ENCODE measurements at places on chromosomes 6 and 20.

DNA sequence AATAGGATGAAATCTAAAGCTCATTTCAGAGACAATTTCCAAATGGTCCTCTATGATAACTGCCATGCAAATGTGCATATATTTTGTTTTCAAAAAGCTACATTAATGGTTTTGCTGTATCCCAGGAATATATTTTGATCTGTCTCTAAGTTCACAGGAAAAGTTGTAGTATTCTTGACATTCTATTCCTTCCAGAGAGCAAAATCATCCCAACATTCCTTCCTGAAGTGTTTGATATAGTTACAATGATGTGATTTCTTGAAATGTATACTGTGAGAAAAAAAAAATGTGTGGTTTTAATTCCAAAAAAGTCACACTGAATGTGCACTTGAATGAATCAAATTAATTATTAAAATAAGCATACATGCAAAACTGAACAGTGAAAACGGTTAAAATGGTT lies 996.0 kb upstream of the CITED2 start:
- DNase-seq, result no peak

GRCh38 chr6:2765896-2766766 lies 938 bp downstream of the WRNIP1 start:
- no peak for DNase-seq

GRCh38 chr6:5846889-5847288 lies 159.8 kb downstream of the NRN1 start:
- no peak for DNase-seq

DNA sequence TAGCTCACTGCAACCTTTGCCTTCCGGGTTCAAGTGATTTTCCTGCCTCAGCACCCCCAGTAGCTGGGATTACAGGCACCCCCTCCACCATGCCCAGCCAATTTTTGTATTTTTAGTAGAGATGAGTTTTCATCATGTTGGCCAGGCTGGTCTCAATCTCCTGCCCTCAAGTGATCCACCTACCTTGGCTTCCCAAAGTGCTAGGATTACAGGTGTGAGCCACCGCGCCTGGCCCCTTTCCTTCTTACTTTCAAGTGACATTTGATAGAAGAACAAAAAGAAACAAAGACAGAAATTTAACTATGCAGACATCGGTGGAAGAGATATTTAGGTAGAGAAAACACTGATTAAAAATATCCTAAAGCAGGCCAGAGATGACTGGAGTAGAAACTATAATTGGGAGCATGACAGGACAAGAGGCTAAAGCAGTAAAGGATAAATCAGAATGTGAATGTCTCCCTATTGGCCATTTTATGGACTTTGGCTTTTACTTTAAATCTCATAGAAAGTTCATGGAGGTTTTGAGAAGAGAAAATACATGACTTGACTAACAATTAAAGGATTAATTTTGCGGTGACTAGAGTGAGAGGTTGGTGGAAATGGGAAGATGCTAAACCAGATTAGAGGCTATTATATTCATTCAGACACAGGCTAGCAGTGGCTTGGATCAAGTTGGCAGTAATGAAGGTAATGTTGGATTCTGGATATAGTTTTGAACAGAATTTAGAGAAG lies 2.2 kb upstream of the EYS start:
- DNase-seq, result no peak
